ENCODE measurements at places on chromosomes 13 and 19.

- DNase-seq = no peak
Measured at GRCh38 chr13:40261336-40261735, 405.1 kb downstream of the FOXO1 start.

DNA sequence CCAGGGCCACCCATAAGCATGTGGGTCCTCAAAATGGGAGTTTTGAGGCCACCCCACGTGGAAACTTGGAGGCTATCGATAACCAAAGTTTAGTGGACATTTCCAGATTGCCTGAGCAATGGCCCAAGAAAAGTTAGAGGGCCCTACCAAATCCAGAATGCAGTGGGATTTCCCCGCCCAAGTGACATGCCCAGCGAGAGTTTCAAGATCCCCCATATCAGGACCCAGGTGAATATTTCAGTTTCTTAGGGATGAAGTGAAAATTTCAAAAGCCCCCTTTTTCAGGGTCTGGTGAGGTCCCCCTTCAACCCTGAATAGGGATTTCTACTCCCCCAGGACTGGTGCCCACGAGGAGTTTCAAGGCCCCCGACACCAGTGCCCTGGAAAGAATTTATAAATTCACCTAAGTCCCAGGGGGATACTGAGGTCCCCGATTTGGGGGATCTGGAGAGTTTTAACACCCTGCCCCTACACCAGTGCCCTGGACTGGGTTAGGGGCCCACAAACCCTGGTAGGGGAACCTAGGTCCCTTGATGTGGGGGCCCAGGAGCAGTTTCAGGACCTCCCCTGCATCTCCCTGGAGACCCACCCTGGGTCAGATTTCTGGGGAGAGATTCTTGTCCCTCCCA is 695 bp downstream of the BST2 start:
- no peak for DNase-seq

- no peak for DNase-seq
Measured at GRCh38 chr13:113544896-113545295, 39.7 kb upstream of the TFDP1 start.

DNA sequence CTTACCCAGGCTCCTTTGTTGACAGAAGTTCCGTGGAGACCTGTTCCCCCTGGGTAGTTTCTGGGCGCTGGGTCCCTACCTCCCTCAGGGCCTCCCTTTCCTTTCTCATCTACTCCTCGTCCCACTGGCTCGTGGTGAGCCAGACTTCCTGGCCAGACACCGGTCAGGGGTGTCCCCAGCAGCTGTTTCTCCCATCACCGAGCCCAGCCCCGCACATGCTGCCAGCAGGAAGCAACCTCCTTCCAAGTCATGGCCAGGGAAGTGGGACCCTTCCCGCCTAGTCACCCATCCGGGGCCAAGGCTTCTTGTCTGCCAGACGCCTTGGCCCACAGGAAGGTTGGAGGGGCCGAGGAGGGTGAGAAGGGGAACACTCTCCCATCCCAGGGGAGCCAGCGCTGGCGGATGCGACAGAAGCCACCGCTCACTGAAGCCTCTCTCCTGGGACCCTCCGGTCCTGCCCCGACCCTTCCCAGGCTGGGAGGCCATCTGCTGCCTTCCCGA is 5.7 kb downstream of the PAK4 start:
- DNase-seq = no peak

GRCh38 chr13:38981096-38981495 is 9.5 kb downstream of the STOML3 start:
- DNase-seq = no peak

- no peak for DNase-seq
Measured at GRCh38 chr13:32047793-32048192, 16.2 kb downstream of the FRY start.

- peak; percentile 18 for DNase-seq
Measured at GRCh38 chr13:49791315-49791710, 1.2 kb downstream of the KPNA3 start.

DNA sequence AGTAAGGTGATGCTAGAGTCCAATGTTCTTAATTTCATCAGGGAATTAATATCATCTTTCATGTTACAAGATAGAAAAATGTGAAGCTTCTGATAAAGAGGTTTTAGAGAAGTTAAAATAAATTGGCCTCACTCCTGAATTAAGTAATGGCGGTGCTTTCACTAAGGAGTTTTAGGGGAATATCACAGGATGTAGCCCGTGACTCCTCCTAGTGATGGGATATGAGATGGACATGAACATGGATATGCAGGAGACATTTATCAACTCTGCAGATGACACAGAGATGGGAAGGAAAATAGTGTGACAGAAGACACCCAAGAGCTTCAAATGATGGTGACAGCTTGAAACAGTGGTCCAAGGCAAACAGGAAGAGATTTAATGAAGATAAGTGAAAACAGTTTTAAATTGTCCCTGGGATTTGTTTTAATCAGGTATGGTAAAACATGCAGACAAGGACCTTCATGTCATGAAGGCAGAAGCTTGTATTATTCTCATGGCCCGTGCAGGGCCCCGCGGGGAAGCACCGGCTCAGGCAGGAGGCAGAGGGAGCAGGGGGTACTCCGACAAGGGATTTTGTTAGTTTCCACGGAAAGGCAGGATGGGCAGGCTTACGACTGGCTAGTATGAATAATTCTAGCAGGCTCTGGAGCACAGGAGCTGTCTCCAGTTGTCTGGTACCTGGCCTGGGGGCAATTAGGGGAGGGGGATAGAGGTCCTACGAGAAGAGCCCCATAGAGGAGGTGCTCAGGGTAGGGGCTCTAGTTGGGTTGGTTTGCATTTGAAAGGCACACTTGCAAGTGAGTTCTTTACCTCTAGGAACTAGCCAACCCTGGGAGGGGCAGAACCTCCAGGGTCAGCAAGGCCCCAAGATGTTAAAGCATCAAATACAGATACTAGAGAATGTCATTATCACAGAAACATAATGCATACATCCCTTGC is 38.7 kb upstream of the FARP1 start:
- no peak for DNase-seq

DNA sequence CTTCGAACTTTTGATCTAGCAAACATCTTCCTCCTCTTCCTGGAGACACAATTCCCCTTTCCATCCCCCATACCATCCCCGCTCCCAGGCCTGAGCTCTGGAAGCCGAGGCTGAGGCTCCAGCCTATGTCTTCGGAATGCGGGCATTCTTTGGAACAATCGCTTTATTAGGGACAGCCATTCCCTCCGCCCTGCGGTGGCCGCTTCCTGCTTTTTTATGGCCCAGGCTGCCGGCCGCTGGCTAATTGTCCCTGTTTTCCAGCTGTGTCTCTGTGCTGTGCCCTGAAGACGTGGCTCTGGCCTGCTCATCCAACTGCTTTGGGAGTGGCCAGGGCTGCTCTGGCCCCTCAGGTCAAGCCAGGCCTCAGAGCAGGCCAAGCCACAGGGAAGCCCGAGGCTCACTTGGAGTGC is 2.1 kb upstream of the CDX2 start:
- DNase-seq = no peak

GRCh38 chr19:16564842-16565241 is 7.4 kb downstream of the SLC35E1 start:
- no peak for DNase-seq

DNA sequence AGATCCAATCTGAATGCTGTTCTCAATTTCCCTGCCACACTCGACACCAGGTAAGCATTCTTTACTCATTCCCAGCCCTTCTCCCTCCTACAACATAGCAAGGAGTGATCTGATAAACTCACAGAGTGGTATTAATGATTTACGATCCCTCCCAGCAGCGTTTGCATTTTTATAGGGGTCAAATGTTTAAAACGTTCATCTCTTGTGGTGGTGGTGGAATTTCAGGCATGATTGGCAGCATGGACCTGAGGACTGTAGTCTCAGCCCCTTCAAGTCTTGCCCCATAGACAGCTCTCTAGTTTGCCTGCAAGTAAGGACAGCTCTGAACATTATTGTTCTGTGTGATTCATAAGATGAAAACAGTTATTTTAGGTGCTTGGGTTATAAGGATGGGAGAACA is 565.7 kb downstream of the EFNB2 start:
- no peak for DNase-seq

DNA sequence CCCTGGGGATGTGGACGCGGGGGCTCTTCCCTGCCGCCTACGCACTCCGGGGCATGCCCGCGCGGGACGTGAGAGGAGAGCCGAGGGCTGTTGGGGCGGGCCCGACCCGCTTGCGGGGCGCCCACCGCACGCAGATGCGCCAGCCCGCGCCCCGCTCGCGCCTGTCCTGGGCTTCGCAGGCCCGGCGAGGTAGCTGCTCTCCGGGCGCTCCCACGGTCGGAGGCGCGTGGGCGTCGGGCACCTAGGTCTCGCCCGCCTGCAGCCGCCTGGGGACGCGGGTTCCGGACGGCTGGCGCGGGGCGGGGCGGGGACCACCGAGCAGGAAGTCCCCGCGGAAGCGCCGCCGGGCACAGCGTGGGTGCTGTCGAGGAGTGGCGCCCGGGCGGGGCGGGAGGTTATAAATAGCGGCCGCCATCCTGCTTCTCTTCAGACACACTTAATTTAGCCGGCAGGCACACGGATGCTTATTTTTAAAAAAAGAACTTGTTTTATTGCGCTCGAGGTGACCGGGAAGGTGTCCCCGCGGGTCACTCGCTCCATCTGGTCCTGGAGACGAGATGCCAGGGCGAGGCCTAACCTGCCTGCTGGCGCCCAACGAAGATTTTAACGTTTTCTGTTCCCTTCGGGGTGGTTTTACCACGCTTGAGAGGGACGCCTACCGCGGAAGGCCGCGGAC is 561 bp upstream of the GJA3 start:
- no peak for DNase-seq

- no peak for DNase-seq
Measured at GRCh38 chr19:1814833-1815604, 2.9 kb upstream of the ATP8B3 start.

DNA sequence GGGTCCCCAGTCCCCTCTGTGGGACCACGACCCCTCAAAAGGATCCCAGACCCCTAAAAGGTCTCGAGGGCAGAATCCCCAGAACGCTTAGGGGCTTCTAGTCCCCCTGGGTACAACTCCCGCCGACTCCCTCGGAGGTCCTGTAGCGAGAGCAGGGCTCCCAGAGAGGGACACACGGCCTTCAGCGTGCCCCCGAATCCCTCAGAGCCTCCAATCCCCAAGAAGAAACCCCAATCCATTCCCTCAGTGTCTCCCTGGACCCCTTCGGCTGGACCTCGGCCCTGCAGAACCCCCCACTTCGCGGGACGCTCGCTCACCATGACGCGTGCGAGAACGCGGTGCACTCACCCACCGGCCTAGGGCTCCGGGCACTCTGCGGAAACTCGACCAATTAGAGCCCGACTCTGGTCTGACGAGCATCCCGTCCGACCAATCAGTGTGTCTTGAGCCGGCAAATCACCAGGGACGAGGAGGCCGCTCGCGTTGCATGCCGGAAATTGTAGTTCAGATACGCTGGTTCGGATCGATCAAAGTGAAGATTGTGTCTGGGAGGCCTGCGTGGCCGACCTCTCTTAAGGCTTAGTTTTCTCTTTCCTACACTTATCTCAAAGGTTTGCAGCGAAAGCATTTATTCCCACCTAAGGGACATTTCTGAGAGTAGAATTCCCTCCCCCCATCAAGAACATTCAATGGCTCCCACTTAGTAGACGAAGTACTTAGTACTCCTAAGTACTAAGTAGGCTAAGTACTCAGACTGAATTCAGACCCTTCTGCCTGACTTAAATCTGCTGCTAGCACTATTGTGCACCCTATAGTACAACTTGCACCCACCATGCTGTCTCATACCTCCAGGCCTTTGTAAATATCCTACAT is at the start of gene TMEM161A:
TMEM161A (minus strand) TSS at position 370 of the 873 bp plus-strand sequence; CDS start at position 320, 50 bp downstream.
- peak; percentile 98 for DNase-seq

- DNase-seq = no peak
Measured at GRCh38 chr13:33649212-33649878, 168.6 kb upstream of the RFC3 start.

- peak; percentile 48 for DNase-seq
Measured at GRCh38 chr19:3073159-3073563, 10.9 kb upstream of the TLE5 start.

GRCh38 chr13:45082964-45083363 is 37.3 kb upstream of the GTF2F2 start:
- DNase-seq = no peak

DNA sequence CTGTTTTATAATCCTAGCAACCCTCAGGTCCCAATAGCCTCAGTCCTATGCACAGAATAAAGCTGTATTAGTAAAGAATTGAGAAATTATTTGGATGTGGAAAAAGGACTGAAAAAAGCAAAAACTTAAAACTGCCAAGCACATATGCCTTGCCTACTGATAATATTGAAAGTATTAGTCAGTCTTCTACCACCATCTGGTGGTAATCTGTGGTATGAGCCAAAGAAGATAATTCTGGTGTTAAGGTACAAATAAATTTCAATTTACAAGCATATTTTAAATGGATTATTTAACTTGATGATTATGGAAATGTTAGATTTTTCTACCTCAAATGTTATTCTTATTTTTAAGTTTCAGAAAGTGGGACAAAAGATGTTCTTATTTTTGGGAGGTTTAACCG is 460.3 kb upstream of the KLHL1 start:
- DNase-seq = no peak

Data from hematopoietic multipotent progenitor cell (in vitro differentiated cells).